ENCODE measurements at places on chromosomes 5 and 9. TPM values are rescaled to one million over a fixed set of nuclear protein-coding genes. Genes with fewer than 3 reads are reported as not detected.

GPR151 gene
- total RNA-seq: not detected

GNAQ gene
- total RNA-seq: 0.64 TPM

AMBP gene
- total RNA-seq: not detected

DNM1 gene
- total RNA-seq: 0.86 TPM

- no peak for DNase-seq
Measured at GRCh38 chr5:143819716-143820115, 7.8 kb downstream of the HMHB1 start.

DNA sequence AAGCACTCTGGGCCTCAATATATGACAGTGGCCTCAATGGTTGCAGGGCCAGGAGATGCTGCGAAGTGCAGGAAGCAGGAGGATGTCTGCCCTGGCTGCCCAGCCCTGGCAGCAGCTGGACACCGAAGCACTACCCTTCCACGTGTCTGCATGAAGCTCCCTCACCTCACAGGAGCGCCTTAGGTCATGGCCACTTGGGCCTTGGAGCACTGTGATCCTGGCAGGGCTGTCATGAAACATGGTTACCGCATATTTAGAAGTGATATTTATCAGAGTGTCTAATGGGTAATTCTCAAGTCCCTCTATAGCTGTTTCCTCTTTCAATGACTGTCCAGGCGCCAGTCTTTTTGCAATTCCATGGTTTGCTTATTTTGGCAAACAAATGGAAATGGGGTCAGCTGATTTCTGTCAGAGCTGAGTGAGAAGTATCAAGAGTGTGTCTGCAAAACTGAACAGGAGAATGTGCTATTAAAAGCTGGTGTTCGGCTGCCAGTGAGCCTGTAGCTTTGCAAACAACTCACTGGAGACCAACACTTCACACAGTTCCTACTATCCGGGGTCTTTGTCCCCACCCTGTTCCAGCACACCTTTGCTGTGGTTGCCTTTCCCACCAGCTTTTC, 285.9 kb downstream of the KIF4B start:
- DNase-seq: no peak

GRCh38 chr5:96528826-96529474, 95.9 kb upstream of the PCSK1 start:
- DNase-seq: no peak

DNA sequence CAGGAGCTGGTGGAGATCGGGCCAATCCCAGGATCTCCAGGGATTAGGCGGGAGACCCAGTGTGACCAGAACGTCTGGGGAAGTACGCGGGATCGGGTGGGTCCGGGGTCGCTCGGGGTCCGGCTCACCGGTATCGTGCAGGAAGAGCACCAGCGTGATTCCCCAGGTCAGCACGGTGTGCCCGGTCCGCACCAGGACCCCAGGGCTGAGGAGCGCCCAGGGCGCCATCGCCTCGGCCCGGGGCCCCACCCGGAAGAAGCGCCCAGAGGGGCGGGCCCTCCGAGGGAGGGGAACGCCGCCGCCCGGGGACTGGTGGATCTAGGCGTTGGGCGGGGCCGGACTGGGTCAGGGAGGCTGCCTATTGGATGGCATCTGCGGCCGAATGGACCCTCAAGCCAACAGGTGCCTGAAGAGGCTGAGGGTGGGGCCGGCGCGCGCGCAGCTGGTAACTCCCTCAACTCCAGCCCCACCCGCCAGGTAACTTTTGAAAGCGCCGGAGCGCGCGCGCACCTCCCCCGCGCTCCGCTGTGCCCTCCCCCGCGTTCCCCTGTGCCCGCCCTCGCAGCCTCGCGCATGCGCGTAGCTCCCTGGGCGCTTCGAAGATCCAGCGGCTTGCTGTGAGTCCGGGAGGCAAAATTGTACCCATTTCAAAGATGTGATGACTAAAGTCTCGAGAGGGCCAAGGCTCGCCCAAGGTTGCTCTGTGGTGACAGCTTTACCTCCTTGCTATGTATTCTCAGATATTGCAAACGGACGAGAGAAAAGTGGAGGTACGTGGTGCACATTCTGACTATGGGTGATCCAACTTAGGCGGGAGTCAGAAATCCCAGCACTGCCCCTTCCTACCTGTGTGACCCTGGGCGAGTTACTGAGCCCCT, at the start of gene ZDHHC12:
ZDHHC12 (minus strand) TSS at position 262 of the 878 bp plus-strand sequence; CDS start at position 228, 34 bp downstream.
- peak; percentile 96 for DNase-seq

GRCh38 chr5:94469894-94470329, 148.5 kb downstream of the KIAA0825 start:
- no peak for DNase-seq

- DNase-seq: no peak
Measured at GRCh38 chr5:56530626-56531138, 284.7 kb upstream of the MAP3K1 start.

DNA sequence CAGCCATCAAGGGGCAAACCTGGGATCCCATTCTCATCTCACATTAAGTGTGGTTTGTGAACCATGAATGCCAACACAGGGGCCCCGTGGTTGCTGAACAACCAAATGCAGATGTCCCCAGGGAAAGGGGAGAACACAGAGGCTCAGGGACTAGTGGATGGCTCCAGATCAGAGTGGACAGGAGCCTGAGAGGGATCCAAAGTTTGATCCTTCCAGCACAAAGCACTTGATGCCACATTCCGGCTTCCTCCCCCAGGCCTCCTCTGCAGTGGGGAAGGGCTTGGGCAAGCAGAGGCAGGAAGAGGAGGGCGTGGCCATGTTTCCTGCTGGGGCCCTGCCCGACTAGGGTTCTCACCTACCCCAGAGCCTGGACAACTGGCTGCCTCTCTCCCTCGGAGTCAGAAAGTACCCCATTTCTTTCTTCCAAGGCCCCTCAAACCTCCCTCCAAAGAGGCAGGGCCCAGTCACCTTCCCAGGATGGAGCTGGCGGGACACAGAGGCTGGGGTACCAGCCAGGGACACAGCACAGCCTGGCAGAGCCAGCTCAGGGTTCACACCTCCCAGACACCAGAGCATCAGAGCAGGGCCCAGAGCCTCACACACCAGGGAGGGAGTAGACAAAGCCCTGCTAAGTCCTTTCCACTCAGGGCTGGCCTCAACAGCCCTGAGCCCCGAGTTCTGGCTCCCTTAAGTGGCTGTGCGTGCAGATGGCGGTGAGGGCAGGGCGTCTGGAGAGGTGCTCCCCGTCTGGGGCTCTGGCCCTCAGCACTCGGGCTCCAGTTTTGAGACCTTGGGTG, 4.3 kb upstream of the RNF44 start:
- DNase-seq: peak; percentile 44

GRCh38 chr5:14035859-14036503, 91.5 kb upstream of the DNAH5 start:
- no peak for DNase-seq

GRCh38 chr9:93667006-93667405, 90.6 kb downstream of the PHF2 start:
- DNase-seq: no peak

DNA sequence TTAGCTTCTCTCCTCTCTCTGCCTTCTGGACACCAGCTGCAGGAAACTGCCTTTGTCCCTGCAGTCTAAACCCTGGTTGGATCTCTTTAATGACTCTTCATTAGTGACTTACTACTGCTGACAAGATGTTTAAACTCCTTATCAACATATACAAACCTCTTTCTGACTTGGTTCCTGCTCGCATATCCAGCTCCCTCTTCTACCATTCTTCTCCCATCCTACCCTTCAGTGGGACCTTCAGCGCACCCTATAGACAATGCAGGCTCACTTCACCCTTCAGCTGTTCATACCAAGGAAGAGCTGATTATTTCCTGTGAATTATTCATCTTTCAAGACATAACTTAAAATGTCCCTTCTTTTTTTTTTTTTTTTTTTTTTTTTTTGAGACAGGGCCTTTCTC, 436.5 kb downstream of the KIAA0825 start:
- no peak for DNase-seq

- DNase-seq: no peak
Measured at GRCh38 chr5:56229111-56229510, 4.0 kb downstream of the ANKRD55 start.

DNA sequence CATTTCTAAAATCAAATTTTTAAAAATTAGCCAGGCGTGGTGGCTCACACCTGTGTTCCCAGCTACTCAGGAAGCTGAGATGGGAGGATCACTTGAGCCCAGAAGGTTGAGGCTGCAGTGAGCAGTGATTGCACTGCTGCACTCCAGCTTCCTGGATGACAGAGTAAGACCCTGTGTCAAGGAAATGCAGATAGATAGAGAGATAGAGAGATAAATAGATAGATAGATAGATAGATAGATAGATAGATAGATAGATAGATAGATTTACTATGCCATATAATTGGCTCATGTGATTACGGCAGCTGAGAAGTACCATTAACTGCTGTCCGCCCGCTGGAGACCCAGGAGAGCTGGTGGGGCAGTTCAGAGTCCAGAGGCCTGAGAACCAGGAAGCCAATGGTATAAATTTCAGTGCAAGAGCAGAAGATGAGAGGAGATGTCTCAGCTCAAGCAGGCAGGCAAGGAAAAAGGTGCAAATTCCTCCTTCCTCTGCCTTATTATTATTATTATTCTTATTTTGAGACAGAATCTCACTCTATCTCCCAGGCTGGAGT, 13.0 kb upstream of the PTGES start:
- DNase-seq: no peak

GRCh38 chr5:177105691-177106476, 19.2 kb downstream of the FGFR4 start:
- DNase-seq: no peak

DNA sequence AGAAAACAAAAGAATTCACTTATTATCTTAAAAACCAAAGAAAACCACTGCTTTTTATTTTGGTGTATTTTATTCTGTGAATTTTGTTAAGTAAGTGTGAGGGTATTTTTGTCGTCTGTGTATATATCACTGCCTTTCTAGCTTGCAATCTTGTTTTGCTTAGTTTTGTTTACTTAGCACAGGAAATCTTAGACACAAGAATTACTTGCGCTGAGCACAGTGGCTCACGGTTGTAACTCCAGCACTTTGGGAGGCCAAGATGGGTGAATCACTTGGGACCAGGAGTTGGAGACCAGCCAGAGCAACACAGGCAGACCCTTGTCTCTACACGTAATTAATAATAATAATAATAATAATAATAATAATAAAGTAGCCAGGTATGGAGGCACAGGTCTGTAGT, 230.3 kb downstream of the PAPPA start:
- DNase-seq: no peak

DNA sequence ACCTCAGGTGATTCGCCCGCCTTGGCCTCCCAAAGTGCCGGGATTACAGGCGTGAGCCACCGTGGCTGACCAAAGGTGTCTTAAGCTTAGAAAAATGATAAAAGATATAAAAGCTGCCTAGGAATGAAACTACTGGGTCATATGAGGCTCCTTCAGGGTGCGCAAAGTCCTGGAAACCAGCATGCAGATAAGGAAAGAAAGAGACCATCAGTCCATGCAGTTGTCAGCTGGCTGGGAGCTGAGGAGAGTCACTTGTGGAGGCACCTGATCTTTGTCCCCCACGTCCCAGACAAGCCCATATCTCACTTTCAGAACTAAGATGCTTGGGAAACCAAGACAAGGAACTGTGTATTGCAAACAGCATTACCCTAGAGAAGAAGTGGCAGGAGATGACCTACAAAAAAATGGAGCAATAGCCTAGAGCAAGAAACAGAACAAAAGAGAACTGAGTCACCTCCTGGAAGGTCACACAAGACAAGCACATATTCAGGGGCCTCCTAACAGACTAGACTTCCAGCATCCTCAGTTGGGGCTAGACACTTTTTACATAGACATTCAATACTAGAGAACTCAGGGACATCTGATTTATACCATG, 2.8 kb upstream of the CCDC125 start:
- no peak for DNase-seq

- DNase-seq: no peak
Measured at GRCh38 chr9:94920420-94921091, 194.1 kb downstream of the AOPEP start.

GRCh38 chr9:3842839-3843238, 317.0 kb upstream of the RFX3 start:
- DNase-seq: no peak

DNA sequence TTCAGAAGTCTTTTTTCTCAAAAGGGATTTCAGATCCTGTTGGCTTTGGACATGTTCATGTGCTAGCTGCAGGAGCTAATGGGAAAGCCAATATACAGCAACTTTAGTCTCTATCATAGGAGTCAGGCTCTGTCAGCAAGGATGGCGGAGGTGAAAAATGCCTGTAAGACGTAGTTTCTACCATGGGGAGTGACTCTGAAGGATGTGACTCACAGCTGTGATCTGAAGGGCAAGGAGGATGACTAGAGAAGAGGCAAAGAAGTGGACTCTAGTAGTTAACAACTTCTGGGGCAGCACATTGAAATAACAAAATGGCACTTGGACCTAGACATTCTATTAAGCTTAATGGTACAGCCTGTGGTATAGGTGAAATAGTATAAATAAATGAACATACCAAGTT, 3.1 kb upstream of the NDUFS4 start:
- no peak for DNase-seq

DNA sequence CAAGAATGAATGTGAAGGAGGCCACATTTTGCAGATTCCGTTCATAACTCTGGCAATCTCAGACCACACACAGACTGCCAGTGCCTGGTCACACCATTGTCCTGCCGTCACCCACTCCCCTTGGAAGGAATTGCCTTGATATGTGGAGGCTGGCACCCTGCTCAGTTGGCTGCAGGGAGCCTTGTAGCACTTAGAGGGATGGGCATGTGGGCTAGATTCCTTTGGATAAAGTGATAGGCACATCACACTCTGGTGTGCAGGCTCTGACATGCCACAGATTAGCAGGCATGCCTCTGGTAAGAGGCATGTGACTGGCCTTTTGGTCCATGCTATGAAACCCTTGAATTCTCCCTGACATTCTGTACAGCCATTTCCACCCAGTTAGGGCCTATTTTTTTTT, 254.6 kb upstream of the PIK3R1 start:
- no peak for DNase-seq

DNA sequence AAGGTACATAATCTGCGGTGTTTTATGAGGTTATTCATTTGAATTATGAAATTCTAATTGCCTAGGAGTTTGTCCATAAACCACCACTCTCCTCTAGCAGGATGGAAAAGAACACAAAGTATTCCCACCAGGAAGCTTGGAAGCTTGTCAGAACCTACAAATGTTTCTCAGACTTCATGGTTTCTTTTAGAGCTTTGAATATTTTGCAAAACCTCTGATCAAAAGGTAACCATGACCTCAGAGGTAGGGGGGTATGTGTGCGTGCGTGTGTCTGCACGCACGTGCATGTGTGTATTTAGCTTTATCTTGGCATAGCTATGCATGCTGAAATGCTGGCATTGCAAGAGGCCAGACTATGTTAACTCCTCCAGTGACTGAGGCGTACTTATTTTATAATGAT, 847.0 kb downstream of the TLE1 start:
- DNase-seq: no peak

- DNase-seq: no peak
Measured at GRCh38 chr9:126058011-126058531, 268.6 kb upstream of the MVB12B start.

GRCh38 chr9:112048924-112049691, 126.0 kb downstream of the SUSD1 start:
- no peak for DNase-seq

- no peak for DNase-seq
Measured at GRCh38 chr5:174733091-174733690, 8.8 kb downstream of the MSX2 start.

DNA sequence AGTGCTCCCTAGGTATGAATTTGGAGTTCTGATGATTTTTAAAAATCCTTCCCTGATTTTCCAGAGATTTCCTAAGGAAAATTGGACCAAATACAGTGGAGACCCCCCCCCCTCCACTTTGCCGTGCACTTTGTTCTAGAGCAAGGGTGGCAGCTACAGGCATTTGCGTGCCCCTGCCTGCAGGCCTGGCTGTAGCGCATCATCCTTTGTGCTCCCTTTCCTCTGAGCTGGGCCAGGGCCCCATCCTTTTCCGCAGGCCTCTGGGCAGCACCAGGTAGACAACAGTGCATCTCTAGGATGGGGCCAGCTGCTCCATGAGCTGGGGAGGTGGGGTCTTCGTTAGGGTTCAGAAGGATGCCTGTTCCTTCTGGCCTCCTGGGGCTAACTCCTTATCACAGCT, 39.6 kb downstream of the TRIO start:
- DNase-seq: no peak
